ENCODE measurements at places on chromosomes 4 and X.

GRCh38 chrX:55593296-55593695 lies 29.9 kb upstream of the FOXR2 start:
- DNase-seq = no peak

- no peak for DNase-seq
Measured at GRCh38 chrX:18861511-18861910, 122.4 kb downstream of the PHKA2 start.

- DNase-seq = peak; percentile 30
Measured at GRCh38 chrX:129678614-129679195, 23.9 kb upstream of the APLN start.

- DNase-seq = no peak
Measured at GRCh38 chr4:108118505-108118904, 50.2 kb downstream of the LEF1 start.

GRCh38 chr4:11105715-11106114 lies 323.0 kb downstream of the HS3ST1 start:
- no peak for DNase-seq

GRCh38 chrX:154470434-154470833 lies 8.6 kb downstream of the LAGE3 start:
- DNase-seq = no peak

DNA sequence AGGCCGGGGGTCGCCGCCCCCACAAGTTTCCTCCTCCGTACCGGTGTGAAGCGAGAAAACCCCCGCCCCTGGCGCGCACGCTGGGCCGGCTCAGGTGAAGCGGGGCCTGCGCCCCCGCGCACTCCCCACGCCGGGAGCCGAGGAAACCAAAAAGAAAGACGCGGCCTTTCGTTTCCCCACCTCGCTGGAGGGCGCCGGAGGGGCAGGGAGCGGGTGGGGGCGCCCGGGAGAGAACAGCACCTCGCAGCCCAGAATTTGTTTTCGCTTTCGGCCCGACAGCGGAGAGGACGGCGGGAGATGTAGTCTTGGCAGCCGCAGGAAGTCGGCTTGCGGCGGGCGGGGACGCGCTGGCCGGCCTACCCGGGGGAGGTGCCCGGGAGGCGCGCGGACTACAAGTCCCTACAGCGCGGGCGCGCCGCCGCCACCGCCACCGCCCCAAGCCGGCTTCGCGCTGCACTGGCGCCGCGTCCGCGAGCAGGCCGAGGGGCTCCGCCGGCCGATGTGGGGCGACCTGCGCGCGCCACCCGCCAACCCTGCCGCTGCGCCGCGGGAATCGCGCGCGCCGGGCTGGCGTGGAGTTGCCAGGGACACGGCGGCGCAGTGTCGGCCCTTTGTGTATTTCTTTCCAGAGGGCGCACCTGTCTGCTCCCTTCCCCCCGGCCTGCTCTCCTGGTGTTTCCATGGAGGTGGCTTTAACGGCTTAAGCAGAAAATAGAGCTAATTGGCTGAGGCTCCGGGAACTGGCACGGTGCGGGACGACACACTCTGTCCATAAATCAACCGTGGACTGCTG lies at the start of gene OTUD4:
TSS of gene OTUD4 (minus strand) at position 292 of the 793 bp plus-strand sequence. CDS start 616 bp downstream, outside the sequence.
- DNase-seq = peak; percentile 99

DNA sequence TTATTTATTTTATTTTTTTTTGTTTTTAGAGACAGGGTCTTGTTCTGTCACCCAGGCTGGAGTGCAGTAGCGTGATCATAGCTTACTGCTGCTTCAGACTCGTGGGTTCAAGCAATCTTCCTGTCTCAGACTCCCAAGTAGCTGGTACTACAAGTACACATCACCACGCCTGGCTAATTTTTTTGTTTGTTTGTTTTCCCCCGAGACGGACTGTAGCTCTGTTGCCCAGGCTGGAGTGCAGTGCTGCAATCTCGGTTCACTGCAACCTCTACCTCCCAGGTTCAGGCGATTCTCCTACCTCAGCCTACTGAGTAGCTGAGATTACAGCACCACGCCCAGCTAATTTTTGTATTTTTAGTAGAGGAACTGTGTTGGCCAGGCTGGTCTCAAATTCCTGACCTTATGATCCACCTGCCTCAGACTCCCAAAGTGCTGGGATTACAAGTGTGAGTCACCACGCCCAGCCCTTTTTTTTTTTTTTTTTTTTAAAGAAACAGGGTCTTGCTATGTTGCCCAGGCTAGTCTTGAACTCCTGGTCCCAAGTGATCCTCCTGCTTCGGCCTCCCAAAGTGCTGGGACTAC lies 32.2 kb downstream of the COPS4 start:
- DNase-seq = no peak

All from stimulated activated CD4-positive, alpha-beta T cell treated with anti-CD3 and anti-CD28 coated beads, Interleukin-4, amount 100 ng/mL, for 4 hours (primary cell).